ENCODE measurements at places on chromosomes 12 and 14.
A peak's percentile ranks its signal among the peaks of the same experiment; 100 is the strongest.

GRCh38 chr12:132423820-132424645 is 65.9 kb upstream of the FBRSL1 start:
- no peak for DNase-seq

GRCh38 chr12:114302606-114303315 is 103.2 kb downstream of the TBX5 start:
- DNase-seq = no peak

- DNase-seq = no peak
These were observed 229.4 kb downstream of the ZFP36L1 start for GRCh38 chr14:68563251-68564131.

DNA sequence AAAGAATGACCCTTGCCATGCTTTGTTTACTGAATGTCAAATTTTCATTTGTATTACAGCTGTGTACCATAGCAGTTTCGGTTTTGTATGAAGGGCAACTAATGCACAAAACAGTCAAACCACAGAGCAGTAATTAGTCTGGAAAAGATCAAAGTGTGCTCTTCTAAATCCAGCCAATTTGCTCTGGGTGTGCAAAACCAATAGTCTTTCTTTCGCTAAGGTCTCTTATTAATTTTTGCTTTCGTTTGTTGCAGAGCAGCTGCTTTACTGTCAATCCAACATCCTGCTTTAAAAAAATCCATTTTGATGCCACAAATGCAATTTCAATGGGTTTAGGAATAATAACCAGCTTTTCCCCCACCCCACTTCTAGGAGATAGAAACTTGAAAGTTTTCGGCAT is 114.2 kb downstream of the BRMS1L start:
- no peak for DNase-seq

DNA sequence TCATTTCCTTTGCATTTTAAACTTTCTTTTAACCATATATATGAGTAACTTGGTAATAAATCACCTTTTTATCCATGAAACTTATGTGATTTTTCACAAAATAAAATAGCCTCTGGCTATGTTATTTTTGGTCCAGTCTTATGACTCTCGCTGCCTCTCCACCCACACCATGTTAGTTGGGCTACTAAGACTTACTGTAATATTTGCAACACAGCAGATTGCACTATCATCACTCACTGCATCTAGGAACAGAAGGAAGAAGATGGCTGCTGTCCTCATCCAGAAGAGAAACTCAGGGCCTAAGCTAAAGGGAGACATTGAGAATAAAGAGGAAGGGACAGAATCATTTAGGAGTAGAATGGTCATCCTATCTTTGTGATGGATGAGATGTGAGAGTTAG is 12.6 kb upstream of the B4GALNT3 start:
- no peak for DNase-seq

DNA sequence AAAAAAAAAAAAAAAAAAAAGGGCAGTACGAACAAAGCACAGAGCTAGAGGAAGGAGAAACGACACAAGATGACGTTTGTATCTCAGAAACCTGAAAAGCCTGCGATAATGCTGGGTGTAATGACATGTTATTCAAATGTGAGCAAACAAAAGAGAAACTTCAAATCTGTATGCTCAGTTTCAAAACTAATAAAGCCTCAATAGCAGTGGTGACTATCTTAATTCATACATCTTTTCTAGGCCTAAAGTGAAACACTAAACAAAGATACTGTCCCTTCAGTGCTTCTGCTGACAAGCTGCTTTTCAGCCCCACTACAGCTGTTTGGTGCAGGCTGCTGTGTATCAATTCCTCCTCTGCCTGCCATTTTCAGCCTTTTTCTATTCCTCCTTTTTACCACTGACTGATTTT is 15.8 kb downstream of the ITPR2 start:
- no peak for DNase-seq

DNA sequence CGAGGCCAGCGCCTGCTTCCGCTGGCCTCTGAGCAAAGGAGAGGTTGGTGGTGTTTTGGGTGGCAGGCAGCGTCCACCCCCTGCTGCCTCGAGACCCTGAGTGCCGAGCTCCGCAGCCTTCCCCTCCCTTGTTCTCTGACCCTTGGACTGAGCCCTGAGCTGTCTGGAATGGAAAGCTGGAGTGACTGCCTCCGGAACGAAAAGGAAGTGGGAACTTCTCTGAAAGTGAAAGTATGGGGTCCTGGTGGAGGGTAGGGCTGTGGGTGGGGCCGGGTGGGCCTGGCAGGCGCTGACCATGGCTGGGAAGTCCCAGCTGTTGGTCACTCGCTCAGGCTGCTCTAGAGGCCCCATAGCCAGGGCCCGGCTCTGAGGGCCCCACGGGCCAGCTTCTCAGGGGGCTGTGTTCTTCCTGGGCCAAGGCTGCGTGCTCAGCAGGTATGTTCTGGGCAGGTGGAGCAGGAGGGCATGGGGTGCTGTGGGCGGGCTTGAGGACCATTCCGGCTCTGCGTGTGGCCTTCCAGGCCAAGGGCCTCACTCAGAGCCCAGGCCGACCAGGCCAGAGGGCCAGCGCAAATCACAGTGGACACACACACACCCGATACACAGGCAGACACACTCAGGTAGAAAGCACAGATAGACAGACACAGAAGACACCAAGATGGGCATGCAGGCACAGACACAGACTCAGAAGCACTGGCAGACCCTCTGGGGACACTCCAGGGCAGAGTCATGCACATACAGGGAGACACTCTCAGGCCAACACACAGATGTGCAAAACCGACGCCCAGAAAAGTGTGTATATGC is at the start of gene EXOC3L4:
Gene EXOC3L4 (plus strand): TSS at position 320 of the 804 bp plus-strand sequence. CDS start 5,495 bp downstream, outside the sequence.
- DNase-seq = no peak

DNA sequence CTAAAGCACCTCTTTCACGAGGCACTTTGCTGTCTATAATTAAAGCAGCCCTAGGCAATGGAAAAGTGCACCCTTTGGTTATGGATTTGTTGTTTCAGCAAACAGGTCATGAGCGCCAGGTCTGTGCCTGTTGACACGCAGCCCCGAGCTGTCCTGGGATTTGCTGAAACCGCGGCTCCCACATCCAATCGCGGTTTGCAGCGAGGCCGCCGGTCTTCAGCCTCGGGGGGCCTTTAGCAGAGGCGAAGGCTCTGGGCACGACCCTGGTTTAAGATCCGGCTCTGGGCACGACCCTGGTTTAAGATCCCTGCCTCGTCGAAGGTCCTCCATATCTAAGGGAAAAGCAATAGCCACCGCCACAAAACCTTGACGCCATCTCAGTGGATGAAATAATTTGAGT is 79.2 kb downstream of the GLT1D1 start:
- DNase-seq = no peak

GRCh38 chr12:53047221-53048032 is 2.4 kb upstream of the TNS2 start:
- peak; percentile 90 for DNase-seq

- no peak for DNase-seq
These were observed 3.6 kb upstream of the CDK17 start for GRCh38 chr12:96403870-96404269.

- DNase-seq = no peak
These were observed 2.4 kb downstream of the CEP170B start for GRCh38 chr14:104867371-104868059.

- DNase-seq = peak; percentile 16
These were observed 56.5 kb downstream of the SLC38A1 start for GRCh38 chr12:46212108-46212982.

GRCh38 chr14:46399049-46399448 is 252.5 kb downstream of the RPL10L start:
- no peak for DNase-seq

GRCh38 chr12:52260361-52261207 is 13.9 kb upstream of the KRT86 start:
- no peak for DNase-seq

DNA sequence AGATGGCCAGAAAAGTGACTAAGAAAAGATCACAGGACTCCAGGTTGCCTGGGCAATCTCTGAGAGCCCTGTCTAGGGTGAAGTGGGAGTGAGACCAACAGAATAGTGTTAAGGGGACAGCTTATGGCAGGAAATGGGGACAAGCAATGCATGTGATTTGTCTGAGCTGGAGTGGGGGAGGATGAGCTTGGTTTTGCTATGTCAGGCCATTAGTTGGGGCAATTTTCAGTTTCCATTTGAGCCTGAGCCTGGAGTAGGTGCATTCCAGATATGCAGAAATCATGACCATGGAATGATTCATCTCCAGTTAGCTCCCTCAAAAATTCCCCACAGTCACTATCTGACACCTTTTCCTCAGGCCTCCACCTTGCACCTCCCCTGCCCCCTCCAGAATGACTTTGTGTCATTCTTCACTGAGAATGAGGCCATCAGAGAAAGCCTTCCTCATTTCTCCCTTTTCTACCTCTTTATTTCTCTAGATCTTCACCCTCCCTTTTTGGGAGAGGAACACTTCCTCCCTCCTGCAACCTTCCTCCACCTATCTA is 150.9 kb upstream of the PLEKHG7 start:
- peak; percentile 50 for DNase-seq
